ENCODE measurements at places on chromosomes 6 and 20.

- DNase-seq: no peak
Measured at GRCh38 chr20:1877609-1878200, 17.5 kb upstream of the SIRPA start.

GRCh38 chr20:32289661-32290431 is 12.4 kb downstream of the KIF3B start:
- DNase-seq: peak; percentile 71

- DNase-seq: no peak
Measured at GRCh38 chr6:53869964-53870363, 75.2 kb downstream of the LRRC1 start.

DNA sequence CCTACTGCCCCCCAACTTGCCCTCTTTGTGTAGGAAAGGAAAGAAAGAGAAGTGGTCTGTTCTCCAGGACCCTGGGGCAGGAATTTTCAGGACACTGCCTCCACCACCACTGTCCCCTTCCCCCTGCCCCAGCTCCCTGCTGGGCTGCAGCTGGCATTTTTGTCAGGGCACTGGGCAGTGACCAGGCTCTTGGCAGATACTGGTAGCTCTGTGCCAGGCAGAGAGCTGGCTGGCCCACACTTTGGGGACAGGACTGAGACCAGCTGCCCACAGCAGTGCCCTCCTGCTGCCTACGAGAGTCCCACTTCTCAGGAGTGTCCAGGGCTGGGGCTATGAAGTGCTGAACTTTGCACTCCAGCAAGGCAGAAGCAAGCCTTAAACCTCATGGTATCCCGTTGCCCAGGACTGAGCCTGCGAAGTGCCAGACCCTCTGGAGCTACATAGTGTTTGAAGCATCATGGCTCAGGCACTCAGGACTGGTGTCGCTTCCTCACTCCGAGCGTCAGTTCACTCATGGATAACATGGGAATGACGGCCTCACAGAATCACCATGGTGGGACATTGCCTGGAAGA is 19.3 kb downstream of the SLC13A3 start:
- DNase-seq: no peak
